ENCODE measurements at places on chromosomes 16 and 17.

DNA sequence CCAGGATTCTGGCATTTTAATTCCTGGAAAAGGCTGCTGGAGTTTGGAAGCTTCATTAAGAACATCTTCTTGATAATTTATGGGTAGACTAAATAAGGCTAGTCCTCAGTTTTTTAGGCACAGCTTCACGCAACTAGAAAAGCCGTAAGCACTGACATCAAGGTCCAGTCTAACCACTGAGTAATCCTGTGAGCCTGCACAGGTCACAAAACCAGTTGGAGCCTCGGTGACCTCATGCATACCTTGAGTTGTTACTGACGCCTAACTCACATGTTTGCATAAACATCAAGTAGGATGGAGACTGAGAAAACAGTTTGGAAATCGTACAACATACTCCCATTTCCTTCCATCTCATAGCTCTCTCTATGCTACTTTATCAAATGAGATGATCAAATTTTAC is 63.8 kb upstream of the RCVRN start:
- DNase-seq: no peak

GRCh38 chr16:56606476-56607108 is 1.8 kb upstream of the MT2A start:
- no peak for DNase-seq

DNA sequence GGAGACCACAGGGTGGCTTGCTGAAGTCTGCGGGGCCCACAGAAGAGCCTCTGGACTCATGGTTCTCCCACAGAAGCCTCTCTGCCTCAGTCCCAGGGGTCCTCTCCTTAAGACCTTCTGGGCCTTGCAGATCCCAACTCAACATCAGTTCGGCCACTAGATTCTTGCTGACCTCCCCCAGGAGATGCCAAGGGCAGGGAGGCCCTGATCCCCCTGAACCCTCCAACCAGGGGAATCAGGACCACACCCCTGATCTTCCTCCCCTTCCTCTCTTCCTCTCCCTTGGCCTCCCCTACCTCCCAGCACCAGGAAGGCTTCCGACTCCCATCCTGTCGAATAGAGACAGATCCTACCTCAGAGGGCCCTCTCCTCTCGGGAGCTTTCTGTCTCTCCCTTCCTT is 53.4 kb downstream of the NOS2 start:
- DNase-seq: no peak

DNA sequence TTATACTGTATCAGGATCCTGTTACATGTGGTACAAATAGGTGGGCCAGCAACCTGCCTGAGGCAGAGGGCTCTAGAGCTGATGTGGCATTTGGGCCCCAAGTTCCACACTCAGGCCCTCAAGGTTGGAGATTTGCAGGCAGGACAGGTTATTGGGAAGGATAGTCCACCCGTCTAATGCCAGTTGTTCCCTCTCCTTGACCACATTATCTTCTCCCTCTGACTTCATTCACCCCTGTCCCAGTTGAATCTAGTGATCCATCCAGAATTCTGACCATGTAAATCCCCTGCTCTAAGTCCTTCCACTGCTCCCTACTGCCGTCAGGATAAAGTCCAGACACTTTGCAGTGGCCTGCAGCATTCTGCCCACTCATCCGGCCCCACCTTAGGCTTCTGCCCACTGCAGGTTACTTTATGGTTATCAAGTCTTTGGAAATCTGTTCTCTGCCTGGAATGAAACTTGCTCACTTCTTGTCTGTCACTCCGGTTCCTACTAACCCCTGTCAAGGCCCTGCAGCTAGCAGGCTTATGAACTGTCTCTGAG is 1.9 kb upstream of the NFATC3 start:
- DNase-seq: no peak

- no peak for DNase-seq
These were observed 3.9 kb upstream of the RBL2 start for GRCh38 chr16:53430363-53430762.

DNA sequence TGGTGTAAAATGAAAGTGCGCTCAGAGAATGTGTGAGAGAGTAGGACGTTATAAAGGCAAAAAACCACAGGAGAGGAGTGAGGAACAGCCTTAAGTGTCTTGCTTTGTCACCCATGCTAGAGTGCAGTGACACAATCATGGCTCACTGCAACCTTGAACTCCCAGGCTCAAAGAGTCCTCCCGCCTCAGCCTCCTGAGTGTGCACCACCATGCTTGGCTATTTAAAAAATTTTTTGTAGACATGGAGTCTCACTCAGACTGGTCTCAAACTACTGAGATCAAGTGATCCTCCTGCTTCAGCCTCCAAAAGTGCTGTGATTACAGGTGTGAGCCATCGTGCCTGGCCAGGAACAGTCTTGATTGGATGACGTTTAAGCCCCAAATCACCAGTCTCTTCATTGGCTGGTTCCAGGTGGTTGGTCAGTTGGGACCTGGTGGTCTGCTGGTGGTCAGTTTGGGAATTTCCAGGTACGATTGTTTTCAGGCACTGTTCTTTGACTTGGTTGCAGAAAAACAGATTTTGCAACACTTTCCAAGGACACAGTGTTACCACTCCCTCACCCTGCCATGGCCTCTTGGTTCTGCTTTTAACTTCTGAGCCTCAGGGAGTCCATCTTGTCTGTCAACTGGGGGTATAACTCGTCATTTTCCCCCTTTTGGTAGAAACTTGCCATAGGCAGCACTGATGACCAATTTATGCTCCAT is 21.2 kb downstream of the DHODH start:
- no peak for DNase-seq

DNA sequence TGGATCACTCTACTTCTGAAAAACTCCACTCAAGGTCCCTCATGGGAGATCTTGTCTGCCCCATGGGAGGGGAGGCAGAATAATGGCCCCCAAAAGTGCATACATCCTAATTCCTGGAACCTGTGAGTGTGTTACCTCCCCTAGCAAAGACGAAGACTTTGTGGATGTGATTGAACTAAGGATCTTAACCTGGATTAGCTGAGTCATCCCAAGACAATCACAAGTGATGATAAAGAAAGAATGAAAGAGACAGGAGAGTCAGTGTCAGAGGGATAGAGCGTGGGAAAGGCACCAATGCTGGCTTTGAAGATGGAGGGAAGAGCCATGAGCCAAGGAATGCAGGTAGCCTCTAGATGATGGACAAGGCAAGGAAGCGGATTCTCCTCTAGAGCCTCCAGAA is 374.7 kb upstream of the DYNLRB2 start:
- no peak for DNase-seq

DNA sequence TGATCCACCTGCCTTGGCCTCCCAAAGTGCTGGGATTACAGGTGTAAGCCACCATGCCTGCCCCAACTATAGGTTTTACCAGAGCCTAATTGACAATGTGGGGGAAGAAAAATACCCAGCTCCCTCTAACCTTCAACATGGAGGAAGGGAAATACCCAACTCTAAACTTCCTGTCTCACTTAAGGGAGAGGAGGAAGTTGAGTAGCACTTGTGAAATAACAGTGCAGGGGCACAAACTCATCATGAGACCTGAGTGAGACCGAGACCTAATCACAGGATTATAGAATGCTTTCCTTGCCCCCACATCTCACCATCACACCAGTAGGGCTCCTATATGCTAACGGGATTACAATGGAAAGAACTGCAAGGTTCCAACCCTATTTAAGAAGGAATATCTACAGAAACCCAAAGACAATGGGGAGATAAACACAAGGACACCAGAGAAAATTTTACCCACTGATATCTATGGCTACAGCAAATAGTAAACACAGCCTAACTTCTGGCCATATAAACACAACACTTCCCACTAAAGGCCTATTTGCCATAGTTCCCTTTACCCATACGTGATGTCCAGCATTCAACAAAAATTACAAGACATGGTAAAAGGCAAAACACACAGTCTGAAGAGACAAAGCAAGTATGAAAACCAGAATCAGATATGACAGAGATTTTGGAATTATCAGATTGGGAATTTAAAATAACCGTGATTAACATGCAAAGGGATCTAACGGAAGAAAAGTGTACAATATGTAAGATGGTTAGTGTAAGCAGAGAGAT is 26.9 kb downstream of the OR3A1 start:
- no peak for DNase-seq

DNA sequence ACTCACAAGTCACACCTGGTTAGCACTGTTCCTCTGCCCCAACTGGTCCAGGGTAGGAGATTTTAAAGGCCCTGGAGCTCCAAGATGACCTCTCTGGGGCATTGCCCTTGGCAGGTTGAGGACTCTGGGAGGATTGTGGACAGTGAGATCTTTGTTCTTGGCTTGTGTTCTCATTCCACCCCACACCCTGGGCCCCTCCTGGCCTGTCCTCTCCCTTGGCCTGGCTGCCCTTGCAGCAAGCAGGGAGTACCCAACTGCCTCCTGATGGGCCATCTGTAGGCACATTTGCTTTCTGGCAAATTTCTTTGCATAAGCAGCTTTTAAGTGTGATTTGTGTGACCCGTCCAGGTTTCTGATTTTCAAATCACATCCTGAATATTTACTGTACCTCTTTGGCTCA is 239.6 kb downstream of the UTP18 start:
- DNase-seq: no peak

DNA sequence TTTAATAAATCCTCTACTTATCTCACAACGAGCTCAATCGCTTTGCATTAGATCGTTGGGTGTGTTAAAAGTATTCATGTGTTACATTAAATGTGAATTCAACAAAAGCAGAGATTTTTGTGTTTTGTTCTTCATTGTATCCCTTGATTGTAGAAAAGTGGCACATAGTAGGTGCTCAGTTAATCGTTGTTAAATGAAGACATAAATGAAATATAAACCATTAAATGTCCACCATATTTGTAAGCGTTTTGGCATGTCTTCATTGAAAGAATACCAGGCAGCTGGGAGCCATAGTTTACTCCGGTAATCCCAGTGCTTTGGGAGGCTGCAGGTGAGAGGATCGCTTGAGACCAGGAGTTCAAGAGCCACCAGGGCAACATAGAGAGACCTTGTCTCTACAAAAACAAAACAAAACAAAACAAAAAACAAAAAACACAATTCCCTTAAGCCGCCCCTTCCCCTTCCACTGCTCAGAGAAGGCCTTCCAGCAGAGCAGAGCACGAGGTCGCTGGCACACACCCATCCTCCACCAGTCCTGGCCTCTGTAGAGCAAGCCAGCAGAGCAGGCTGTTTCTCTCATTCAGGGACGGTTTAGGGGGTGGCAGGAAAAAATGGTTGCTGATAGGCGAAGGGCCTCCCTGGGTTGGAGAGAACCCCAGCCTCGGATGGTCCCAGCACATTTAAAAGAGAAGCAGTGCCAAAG is 673 bp upstream of the CHD9 start:
- peak; percentile 48 for DNase-seq

DNA sequence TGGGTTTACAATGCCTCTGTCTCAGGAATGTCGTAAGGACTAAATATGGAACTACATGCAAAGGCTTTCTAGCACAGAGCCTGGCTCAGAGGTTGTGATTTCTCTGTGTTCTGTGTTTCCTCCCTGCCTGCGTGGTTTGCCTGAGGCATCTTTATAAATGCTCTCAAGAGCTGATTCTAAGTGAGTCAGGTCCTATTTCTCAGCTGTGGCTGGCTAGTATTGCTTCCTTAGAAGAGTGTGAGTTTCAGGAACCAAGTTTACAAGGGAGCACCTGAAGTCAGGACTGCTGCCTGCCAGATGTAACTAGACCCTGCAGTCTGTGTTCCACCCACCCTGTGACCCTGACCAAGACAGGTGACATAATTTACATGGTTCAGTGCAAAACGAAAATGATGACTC is 8.0 kb upstream of the CCL1 start:
- peak; percentile 89 for DNase-seq

GRCh38 chr16:6977291-6977690 is 355.4 kb upstream of the RBFOX1 start:
- no peak for DNase-seq

- no peak for DNase-seq
These were observed 191.6 kb downstream of the WWOX start for GRCh38 chr16:78290872-78291591.

DNA sequence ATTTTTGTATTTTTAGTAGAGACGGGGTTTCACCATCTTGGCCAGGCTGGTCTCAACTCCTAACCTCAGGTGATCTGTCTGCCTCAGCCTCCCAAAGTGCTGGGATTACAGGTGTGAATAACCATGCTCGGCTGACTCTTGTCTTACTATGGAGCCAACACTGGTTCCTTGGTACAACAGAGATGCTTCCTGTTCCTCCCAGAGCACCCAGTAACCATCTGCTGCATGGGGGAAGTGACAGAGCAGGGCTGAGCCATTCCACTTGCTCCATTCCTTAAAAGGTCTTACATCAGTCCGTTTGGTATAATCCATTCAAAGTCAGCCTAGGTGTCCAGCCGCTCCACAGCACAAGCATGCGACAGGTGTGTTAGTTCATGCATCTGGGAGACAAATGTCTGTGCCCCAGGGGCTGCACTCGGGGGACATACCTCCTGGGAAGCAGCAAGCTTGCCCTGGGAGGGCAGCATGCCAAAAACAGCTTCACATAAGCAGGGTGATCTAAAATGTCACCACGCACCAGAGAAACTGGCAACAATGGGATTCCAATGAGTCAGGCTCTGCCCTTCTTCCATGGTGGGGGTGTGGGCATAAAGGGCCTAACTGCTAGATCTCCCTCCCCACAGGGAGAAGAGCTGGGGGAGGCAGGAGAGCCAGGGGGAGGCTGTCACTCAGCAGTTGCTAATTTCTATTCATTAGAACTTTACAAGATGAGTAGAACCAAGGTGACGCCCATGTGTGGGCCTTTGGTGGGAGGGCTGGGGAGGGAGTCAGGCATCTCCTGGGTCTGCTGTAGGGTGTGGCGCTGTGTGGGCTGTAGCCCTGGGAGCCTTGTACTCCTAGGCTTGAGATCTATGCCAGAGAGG is 35.5 kb downstream of the PIPOX start:
- no peak for DNase-seq

DNA sequence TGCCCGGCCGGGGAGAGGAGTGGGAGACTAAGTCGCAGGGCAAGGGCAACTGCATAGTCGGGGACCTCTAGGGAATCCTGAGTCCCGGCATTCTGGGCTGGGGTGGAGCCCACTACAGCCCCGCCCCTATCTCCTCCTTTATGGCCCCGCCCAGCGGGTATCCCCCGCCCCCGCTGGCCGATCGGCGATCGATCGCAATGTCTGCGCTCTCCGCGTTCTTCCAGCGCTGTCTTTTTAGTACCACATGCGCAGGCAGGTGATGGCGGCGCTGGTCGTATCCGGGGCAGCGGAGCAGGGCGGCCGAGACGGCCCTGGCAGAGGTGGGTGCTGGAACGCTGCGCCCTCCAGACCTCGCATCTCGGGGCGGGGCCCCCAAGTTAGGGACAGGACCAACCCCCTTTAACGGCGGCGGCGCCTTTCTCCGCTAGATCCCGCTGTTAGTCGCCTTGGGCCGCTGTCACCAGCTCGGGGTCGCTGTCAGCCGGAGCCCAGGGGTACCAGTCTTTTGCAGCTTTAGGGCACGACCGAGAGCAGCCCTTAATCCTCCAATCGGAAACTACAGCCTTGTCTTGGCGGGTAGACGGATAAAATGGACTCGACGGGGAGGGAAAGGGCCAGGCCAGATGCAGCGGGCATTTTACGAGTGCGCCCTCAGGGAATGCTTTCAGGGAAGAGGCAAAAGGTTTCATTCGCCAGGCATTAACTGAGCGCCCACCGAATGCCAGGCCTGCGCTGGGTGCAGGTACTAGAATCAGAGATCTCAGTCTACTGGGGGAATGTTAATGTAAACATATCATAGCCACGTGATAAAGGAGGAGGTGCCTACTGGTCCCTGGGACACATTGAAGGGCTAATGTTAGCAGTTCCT is at the start of gene DPH1:
Gene DPH1 (plus strand): TSS at position 243 of the 868 bp plus-strand sequence. CDS start 17 bp downstream, at position 260.
- DNase-seq: peak; percentile 93

All from MM.1S (cell line).